ENCODE measurements at places on chromosomes 16 and 17.
A peak's percentile ranks its signal among the peaks of the same experiment; 100 is the strongest.

GRCh38 chr16:19474617-19475016 is 47.3 kb downstream of the GDE1 start:
- no peak for DNase-seq

DNA sequence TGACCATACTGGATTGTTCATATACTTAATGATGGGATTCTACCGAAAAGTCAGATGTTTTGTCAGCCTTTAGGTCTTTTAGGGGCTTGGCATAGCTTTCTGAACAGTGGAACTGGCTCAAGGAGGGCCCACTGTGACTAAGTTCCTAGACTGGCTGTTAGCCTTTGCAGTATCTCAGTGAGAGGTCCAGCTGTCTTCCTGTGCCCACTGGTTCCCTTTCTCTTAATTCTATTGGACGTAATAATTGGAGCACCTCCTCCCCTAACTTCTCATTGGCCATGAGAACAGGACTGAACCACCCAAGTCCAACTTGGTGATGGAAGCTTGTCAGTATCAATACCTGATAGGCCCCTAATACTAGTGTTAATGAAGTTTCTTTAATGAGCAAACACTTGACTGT is 13.5 kb downstream of the KPNA2 start:
- no peak for DNase-seq

- DNase-seq = peak; percentile 13
Observed at GRCh38 chr17:39151943-39152818, 744 bp upstream of the PLXDC1 start.

- peak; percentile 5 for DNase-seq
Observed at GRCh38 chr16:49921791-49922456, 66.0 kb upstream of the ZNF423 start.

DNA sequence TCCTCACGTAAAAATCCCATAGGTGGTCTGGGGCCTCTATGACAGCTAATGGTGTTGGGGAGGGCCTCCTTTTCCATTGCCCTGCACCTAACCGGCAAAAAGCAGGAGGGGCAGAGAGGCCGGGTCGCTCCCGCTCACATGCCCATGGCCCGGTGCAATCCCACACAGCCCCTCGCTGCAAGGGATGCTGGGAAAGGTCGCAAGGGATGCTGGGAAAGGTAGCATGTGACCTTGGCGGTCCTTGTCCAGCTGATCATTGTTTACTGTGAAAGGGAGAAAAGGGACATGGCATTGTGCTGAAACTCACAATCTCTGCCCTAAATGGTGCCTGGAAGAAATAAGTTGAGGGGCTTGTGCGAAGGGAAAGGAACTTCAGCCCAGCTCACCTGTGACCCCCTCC is 10.0 kb downstream of the DEF8 start:
- DNase-seq = no peak

DNA sequence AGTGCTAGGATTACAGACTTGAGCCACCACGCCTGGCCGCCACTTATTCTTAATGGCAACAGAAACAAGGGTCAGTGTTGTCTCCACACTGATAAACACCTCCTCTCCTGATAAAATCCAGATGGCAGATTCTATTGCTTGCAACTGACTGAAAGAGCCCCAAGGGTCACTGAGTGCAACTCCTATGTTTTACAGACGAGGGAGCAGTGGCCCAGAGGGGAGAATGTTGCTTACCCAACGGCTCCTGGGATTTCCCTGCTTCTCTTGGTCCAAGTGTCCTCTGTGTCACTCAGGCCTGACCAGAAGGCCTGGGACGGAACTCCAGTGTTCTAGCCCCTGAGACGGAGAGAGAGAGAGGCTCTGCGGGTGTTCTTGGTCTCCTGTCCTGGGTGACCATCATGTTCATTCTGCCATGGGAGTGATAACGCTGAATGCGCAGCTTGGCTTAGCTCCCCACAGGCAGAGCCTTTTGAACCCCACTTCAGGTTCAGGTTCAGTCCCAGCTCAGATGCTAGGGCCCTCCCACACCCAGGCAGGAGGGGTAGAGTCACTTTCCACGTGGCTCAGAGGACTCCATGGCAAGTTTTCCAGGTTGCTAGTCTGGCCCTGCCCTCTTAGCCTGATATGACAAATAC is 77.3 kb upstream of the NLRP1 start:
- no peak for DNase-seq
